ENCODE measurements at places on chromosomes 13 and 19. TPM values are rescaled to one million over a fixed set of nuclear protein-coding genes. Genes with fewer than 3 reads are reported as not detected.

Gene ZNF493
- 0.23 TPM for total RNA-seq

Gene KANK3
- total RNA-seq: 5.1 TPM

Gene SIGLEC14
- total RNA-seq: 0.12 TPM

Gene KIR2DL3
- total RNA-seq: not detected

Gene HNRNPUL1
- total RNA-seq: 309 TPM

Gene ZNF724
- total RNA-seq: 0.68 TPM

Gene LYL1
- total RNA-seq: 1.0 TPM

Gene FNDC3A
- total RNA-seq: 22.5 TPM

Gene CPAMD8
- total RNA-seq: not detected

Data from A549 treated with CORT108297 at 1 μM for 4 hours (cell line).